A549 treated with ZK216348 at 1 μM for 4 hours (cell line): ENCODE measurements at places on chromosomes 16 and 17. TPM values are rescaled to one million over a fixed set of nuclear protein-coding genes. Genes with fewer than 3 reads are reported as not detected.

Gene LAT
- total RNA-seq = 1.6 to 6.0 TPM (median 4.4 TPM) in 5 replicates

Gene MAP2K4
- total RNA-seq = 24.2 to 40.5 TPM (median 30.9 TPM) in 5 replicates

Gene PRKCB
- total RNA-seq = 0.20 to 0.41 TPM (median 0.25 TPM) in 5 replicates

Gene GPR142
- not detected in 5 replicates for total RNA-seq

Gene ZNF469
- total RNA-seq = 5.5 to 14.1 TPM (median 11.2 TPM) in 5 replicates

Gene MYL11
- not detected in 5 replicates for total RNA-seq

Gene ABCC11
- 0.12 to 0.22 TPM (median 0.17 TPM) in 4 of 5 replicates, not detected in the other for total RNA-seq

Gene CACNG1
- 0.11 to 0.37 TPM in 2 of 5 replicates, not detected in the others for total RNA-seq

Gene PLA2G10
- total RNA-seq = 0.38 to 0.41 TPM (median 0.39 TPM) in 3 of 5 replicates, not detected in the others

Gene CDH15
- 0.09 to 0.16 TPM (median 0.15 TPM) in 3 of 5 replicates, not detected in the others for total RNA-seq

Gene NPIPA7
- 6.1 to 13.5 TPM (median 12.3 TPM) in 5 replicates for total RNA-seq
